ENCODE measurements at places on chromosomes 3 and 15.
A peak's percentile ranks its signal among the peaks of the same experiment; 100 is the strongest.

GRCh38 chr15:79035111-79035601, 55.4 kb downstream of the RASGRF1 start:
- DNase-seq, result no peak

- DNase-seq, result peak; percentile 35
Observed at GRCh38 chr3:187223799-187224198, 26.5 kb downstream of the RTP1 start.

- DNase-seq, result no peak
Observed at GRCh38 chr3:196688349-196688748, 23.7 kb downstream of the CEP19 start.

DNA sequence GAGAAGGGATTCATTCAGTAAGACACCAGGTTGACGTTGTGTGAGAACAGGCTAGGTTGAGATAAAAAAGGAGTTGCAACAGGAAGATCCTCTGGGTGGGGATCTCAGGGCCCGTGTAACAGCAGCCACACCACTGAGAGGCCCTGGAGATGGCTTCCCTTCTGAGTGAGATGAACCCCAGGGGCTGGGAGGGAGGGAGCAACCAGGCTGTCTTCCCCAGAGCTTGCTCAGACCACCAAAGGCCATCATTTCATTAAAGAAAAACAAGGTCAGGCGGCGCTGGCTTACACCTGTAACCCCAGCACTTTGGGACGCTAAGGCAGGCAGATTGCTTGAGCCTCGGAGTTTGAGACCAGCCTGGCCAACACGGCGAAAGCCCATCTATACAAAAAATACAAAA, 187.7 kb downstream of the ATP10A start:
- no peak for DNase-seq

DNA sequence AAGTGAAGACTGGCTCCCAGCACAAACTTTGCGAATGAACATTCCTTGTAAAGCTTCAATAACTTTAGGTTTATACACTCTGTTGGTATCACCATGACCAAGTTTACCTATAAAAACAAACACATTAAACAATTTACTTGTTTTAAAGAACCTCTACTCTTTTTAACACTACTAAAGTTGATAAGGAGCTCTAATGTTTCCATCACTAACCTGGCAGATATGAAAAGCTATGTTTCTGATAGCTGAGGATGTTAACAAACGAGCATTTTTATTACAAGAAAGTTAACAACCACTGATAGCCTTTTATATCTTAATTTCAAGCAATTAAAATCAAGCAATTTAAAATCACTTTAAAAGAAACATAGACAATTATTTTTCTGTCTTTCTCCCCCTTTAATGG, 80.8 kb downstream of the HERC1 start:
- DNase-seq, result no peak

DNA sequence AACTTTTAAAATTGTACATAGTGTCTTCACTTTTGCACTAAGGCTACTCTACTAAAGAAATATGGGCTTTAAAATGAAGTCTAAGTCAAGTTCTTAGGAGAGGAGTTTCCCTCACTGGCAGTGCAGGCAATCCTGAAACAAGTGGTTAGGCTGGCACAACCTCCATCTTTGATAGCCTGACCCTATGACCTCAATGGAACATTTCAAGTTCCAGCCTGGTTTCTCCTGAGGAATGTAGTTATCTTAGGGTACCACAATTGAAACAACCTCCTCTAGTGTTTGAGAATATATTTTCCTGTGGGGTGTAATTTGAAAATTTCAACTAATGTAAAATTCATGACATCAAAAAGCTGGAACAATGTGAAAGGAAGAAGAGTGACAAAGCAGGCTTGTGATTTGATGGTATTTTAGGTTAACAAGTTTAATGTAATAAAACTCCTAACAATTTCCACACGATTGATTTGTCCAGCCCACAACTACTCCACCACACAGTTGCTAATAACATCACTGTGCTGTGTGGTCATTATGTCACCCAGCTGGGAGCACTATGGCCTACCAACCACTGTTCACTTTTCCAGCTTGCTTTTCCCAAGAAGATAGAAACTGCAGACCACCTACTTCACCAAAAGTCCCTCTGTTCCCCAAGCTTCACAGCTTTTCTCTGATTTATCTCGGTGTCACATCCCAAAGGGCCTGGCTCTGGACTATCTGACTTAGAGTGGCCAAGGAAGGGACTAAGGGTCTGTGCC, 1.8 kb downstream of the WWTR1 start:
- no peak for DNase-seq

DNA sequence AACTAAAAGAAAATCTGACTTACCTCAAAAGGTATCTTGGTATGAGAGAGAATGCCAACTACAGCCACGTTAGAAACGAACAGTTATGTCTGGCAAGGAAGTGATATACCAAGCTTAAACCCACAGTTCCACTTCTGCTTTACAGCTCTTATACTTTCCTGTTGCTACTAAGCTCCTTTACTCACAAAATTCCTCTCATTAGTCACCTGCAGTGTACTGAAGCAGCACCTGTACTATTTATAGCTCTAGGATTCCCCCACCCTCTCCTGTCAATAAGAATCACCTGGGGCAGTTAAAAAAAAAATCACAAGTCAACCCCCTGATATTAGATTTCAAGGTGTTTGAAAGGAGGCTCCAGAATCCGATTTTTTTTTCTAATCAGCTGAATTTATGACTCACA, 2.9 kb upstream of the TMEM266 start:
- DNase-seq, result no peak

- DNase-seq, result no peak
Observed at GRCh38 chr3:59126446-59126845, 76.6 kb upstream of the CFAP20DC start.

DNA sequence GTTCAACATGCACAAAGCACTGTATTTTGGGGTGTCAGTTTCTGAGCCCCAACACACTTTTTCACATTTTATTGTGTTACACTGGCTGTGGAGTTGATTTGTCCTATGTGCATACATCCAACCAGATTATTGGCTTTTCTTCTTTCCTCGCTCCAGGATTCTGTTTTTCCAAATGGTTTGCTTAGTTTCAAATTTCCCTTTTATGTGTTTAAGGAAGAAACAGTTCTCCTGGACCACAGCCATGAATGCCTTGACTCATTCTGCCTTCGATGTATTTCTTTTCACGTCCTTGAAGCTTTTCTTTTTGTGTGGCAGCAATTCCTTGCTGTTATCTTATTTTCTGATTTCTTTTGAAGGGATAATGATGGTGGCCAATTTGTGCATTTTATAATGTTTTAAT, 53.8 kb downstream of the CACNA2D3 start:
- DNase-seq, result no peak

DNA sequence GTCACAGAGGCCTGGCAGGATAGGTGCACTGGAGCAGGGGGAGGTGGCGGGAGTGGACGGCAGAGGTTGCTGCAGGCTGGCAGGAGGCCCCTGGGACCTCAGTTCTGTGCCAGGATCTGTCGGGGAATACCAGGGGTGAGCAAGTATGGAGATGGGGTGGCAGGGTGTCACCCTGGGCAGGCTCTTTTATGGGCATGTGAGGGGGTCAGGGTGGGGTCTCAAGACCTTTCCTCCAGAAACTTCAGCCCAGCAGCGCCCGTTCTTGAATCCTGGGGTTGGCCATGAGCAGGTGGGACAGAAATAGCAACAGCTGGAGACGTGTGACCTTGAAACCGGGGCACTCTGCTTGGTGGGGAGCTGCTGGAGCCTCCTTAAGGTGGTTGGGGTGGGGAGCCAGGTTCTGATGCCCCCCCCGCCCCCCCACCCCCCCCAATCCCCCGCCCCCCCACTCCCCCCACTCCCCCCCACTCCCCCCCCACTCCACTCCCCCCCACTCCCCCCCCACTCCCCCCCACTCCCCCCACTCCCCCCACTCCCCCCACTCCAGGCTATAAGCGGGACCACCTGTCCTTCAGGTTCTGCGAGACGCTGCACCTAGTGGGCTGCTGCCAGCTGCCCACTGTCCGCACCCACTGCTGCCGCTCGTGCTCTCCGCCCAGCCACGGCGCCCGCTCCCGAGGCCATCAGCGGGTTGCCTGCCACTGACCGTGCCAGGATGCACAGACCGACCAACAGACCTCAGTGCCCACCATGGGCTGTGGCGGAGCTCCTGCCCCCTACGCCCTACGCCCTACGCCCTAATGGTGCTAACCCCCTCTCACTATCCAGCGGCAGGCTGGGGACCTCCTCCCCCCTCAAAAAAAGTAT, 84.9 kb downstream of the TBC1D2B start:
- DNase-seq, result no peak

DNA sequence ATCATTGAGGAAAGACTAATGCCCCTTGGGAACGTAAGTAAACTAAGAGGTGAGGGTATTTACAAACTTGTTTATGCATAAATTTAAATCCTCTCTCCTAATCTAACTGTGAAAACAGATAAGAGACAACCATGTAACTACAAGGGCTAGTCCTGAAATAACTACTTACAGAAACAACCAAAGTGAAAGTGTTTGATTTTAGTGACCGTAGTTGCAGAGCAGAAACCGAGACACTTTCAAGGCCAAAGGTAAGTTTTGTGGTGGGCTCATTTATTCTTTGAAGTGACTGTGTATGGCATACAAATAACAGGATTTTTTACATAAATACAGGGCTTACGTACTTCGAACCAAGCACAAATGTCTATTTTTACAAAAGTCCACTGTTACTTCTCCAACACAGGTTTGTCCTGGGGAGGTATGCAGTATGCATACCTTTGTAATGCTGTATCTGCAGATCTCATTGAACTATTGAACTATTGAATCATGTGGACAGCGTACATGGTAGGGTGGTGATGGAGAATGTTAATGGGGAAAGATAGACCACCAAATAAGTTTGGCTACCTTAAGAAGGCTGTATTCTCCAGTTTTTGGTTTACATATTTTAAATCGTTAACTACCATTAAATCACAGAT, 99.6 kb upstream of the RBMS3 start:
- DNase-seq, result no peak
